HT-29 (cell line): ENCODE measurements at places on chromosomes 13 and 19.

DNA sequence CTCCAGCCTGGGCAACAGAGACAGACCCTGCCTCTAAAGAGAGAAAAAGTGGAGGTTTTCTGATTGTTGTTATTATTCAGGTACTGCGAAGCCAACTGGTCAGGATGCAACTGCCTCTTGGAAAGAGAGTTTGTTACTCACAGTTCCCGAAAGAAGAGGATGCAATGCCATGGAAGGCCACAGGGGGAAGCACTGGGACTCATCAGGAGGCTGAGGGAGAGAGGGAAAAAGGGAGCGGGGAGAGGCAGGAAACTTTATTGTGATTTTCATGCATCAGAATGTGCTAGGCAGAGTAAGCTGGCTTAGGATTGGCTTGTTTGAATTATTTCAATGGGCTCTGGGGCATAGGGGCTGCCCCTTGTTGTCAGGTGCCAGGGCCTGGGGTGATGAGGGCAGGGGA, 27.6 kb downstream of the MYO9B start:
- peak; percentile 13 for DNase-seq

- DNase-seq = no peak
Measured at GRCh38 chr19:34960103-34960805, 3.8 kb downstream of the ZNF792 start.

DNA sequence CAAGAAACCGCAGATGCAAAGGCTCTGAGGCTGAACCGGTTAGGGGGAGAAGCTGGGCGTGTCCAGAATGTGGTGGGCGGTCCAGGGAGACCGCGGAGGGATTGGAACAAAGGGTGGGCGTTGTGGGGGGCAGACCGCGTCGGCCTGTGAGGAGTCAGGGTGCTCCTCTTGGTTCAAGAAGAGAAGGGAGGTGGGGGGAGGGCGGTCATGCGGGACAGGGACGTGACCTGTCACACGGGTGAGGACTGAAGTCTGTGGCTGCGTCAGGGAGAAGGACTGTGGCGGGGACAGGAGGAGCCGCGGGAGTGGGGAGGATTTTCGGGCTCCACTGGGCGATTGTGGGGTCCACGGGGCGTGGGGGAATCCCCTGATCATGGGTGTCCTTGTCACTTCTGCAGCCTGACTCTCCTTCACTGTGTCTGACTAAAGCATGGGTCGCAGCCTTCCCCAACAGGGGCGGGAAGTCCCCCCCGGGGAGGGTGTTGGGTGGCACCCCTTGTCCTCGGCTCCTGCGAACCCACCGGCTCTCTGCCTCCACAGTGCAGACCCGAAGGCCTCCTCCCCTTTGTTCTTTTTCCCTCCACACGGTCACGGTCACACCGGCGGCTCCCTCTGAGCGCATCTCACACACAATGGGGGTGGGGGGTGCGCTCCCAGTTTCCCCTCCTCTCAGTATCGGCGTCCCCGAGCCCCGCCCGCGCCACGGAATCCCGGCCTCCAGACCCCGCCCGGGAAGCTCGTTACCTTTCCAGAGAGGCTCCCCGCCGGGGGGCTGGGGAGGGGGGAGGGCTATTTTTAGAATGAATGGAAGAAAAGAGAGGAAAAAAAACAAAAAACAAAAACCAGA, 16.4 kb upstream of the KCNN1 start:
- no peak for DNase-seq

DNA sequence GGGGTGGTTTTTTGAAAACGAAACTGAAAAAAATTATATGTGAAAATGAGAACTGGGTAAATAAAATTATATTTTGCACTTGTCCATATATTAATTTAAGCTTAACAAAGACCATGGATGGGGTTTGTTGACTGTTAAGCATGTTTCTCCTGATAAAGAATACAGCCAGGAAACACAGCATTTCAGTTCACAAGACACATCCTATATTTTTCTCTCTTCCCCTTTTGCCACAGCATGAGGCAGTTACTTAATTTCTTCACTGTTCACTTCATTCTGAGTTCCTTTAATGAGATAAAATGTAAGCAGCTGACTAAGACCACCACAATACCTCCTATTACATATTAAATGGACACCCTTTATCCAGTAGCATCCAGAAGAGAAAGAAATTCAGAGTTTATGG, 64.0 kb downstream of the RXFP2 start:
- DNase-seq = no peak

DNA sequence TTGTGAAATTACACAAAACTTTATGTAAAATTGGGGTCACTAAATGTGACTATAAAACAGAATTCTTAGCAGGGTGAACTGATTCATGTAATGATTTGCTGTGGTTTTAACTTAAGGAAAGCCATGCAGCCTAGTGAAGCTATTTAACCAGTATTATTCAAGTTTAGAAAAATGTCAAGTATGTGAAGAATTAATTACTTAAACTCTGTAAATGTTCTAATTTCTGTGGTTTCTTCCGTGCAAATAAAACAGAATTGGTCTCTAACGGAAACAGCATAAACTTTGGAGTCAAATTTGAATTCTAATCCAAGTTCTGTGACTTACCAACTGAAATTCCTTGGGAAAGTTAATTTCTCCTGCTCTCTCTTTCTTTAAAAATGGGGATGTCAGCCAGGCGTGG, 13.3 kb downstream of the CDC16 start:
- DNase-seq = no peak

DNA sequence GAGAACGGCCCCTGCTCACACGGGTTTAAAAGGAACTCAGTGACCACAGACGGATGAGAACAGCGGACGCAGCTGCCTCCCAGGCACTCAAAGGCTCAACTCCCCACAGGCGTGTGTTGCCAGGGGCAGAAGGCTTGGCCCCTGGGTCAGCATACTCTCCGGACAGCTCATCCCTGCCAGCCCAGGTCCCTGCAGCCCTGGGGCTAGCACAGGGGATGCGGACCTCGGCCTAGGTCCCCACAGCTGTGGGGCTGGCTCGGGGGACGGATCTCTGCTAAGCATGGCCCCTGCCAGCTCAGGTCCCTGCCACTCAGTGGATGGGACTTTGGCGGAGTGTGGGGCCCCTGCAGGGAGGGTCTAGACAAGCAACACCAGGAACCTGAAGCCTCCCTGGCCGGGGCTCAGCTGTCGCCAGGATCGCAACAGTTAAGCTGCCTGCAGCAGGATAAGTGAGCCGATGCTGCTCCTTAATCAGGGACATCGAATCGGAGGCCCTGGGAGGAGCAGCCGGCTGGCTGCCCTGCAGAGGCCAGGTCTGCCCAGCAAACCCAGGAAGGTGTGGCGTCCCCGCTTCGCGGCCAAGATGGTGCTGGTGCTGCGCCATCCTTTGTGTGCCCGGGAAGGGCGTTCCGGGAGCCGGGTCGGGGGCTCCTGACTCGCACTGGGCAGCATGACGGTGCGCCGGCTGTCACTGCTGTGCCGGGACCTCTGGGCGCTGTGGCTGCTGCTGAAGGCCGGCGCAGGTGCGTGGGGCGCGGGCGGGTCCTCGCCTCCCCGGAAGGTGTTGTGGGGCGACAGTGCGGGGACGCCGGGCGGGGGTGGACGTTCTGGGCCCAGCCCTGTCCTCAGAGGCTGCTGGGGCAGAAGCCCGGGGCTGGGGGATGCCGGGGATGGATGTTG, 32.5 kb downstream of the MCF2L start:
- peak; percentile 87 for DNase-seq

DNA sequence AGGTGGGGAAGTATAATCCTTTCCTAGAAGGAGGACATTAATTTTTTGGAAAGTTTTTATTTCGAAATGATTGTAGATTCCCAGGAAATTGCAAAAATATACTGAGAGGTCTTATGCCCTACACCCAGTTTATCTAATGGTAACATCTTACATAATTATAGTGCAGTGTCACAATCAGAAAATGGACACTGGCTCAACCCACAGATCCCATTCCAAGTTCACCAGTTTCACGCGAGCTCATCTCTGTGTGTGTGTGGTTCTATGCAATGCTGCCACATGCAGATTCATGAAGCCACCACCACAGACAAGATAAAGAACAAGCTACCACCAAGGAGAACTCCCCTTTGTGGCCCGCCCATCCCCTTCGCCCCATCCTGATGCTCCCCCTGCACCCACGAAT, 24.4 kb downstream of the IL17D start:
- DNase-seq = no peak

DNA sequence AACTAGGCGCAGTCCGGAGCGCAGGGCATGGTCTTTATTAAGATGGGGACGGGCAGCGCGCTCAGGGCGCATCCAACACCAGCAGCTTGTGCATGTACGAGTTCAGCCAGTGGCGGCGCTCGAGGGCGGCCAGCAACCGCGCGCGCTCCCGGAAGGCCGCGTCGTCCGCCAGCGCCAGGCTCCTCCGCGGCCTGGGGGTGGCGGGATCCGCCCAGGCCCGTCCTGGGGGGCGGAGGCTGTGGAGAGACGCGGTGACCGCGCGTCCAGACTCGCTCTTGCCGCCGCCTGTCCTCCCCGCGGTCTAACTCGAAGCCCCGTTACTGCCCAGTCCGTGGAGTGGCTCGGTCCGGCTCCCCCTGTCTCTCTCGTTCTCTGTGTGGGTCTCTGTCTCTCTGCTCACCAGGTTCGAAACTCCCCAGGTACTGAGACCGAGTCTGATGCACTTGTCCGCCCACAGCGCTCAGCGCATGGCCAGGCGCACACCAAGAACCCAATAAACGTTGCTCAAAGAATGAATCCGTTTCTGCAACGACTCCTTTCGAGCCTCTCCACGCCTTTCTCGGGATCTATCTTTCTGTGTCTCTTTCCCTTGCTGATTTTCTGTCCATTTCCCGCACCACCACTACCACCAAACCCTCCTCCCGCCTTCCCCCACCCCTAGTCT, 702 bp downstream of the PTH2 start:
- DNase-seq = no peak

GRCh38 chr19:39308531-39309304, 11.9 kb downstream of the LRFN1 start:
- peak; percentile 30 for DNase-seq

GRCh38 chr13:108475181-108475580, 154.2 kb upstream of the MYO16 start:
- no peak for DNase-seq

- no peak for DNase-seq
Measured at GRCh38 chr19:19050731-19051130, 13.1 kb upstream of the SLC25A42 start.

DNA sequence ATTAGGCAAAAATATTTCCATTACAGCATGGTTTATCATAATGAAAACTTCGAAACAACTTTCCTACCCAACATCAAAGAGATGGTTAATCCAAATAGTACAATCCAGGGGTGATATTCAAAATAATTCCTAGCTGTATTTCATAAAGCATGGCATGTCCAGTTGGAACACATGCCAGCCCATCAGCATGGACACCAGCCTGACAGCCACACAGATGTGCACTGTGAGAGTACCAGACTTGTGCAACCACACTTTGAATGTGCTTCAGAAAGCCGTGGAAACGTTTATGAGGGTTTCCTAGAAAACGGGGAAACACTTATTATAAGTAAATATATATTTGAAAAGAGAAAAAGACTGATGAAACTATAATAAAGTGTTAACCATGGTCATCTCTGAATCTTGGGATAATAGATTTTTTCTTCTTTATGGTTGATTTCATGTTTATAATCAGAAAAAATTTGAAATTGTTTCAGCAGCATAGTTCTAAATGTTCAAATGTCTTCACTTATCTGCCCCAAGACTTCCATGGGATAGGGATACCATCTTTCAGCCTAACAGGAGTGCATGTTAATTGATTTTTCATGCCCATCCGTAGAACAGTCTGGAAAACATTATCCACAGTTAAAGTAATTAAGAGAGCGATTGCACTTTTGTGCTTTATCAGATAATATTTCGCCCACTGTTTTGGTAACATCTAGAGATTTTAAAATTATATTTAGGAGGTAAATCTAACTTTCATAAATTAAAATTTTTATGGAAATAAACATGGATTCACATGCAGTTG, 242.6 kb upstream of the IRS2 start:
- DNase-seq = no peak

DNA sequence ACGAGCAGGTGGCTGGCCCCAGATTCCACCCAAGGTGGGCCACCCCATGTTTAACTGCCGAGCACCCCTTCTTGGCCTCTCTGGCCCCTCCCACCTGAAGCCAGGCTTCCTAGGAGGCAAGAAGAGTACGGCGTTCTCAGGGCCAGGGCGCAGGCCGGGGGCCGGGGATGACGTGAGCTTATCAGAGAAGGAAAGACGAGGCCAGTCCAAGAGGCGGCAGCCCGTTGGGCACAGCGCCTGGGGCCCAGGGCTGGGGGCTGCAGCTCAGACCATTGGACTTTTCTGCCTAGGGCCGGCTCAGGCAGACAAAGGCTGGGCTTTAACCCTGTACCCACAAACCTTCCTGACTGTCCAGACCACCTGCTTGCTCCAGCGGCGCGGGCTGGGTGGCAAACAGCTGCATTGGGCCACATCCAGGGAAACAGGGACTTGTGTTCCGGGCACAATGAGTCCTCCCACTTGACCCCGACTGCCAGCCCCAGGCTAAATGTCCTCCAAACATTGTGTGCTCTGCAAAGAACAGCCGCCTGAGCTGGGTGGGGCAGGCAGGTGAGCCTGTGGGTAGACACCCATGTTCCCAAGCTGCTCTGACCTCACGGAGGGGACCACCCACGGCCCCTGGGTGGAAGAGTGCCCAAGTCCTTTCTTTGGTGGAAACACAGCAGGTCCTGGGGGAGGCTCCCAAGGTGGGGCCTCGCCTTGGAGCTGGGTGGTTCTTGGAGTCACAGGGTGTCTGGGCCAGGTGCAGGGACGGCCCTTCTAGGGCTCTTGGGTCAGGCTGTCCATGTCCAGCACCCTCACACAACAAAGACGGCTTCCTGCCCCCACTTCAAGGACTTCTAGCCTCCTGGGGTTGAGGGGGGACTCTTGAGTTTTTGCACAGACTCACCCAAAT, 21.9 kb downstream of the COMP start:
- no peak for DNase-seq

DNA sequence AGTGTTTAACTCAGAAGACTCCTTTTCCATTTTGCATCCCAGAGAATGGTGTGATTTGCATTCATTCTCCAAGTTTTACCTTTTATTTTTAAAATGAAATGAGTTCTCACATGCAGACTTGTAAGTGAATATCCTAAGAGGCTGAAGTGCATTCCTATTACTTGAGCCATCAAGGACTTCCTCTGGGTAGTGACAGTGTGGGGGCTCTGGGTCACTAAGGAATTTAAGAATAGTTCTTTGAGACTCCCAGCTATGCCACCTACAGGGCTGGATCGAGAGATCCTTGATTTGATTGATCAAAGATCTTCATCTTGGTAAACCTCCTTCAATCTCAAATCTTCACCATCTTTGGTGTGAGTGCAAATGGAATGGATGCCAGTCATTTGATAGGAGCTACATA, 36.3 kb upstream of the SLC10A2 start:
- no peak for DNase-seq

- DNase-seq = no peak
Measured at GRCh38 chr13:90872491-90873025, 474.9 kb upstream of the MIR17HG start.
